T-helper 9 cell (primary cell): ENCODE measurements at places on chromosomes 13 and 19.

DNA sequence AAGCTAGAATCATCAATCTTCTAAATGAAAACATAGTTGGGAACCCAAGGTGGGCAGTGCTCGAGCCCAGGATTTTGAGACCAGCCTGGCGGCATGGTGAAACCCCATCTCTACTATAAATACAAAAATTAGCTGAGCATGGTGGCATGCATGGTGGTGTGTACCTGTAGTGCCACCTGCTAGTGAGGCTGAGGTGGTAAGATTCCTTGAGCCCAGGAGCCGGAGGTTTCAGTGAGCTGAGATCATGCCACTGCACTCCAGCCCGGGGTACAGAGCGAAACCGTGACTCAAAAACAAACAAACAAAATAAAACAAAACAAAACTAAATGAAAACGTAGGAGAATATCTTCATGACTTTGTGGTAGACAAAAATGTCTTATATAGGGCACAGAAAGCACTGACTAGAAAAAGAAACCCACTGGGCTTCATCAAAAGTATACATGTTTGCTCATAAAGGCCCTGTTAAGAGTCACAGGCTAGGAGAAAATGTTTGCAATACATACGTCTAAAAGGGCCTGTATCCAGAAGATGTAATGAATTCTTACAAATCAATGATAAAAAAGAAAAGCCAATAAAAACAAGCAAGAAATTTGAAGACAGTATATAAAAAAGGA, 353.6 kb downstream of the FGF9 start:
- DNase-seq, result no peak

DNA sequence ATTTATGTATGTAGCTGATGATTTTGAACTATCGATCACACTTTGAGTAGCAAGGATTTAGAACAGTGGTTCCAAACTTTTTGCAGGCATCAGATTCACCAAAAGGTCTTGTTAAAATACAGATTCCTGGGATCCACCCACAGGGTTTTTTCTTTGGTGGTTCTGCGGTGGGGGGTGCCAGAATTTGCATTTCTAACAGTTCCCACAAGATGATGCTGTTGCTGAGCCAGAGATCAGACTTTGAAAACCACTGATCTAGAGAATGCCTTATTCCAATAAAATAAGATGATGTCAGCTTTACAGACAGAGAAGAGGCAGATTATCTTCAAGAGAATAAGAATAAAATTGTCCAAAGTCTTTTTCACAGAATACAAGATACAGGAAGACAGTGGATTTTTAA, 80.9 kb upstream of the SHISA2 start:
- no peak for DNase-seq

GRCh38 chr13:96032717-96033116, 20.5 kb downstream of the UGGT2 start:
- DNase-seq, result no peak

- DNase-seq, result peak; percentile 6
These were observed 58.0 kb downstream of the PIBF1 start for GRCh38 chr13:72839831-72840426.

- no peak for DNase-seq
These were observed 2.9 kb downstream of the MYBPC2 start for GRCh38 chr19:50435627-50436026.

- DNase-seq, result no peak
These were observed 411.4 kb downstream of the LIG4 start for GRCh38 chr13:107803822-107804495.

GRCh38 chr19:16076958-16077611, 790 bp downstream of the TPM4 start:
- peak; percentile 15 for DNase-seq

GRCh38 chr13:99282264-99283231, 24.4 kb upstream of the GPR18 start:
- DNase-seq, result no peak

DNA sequence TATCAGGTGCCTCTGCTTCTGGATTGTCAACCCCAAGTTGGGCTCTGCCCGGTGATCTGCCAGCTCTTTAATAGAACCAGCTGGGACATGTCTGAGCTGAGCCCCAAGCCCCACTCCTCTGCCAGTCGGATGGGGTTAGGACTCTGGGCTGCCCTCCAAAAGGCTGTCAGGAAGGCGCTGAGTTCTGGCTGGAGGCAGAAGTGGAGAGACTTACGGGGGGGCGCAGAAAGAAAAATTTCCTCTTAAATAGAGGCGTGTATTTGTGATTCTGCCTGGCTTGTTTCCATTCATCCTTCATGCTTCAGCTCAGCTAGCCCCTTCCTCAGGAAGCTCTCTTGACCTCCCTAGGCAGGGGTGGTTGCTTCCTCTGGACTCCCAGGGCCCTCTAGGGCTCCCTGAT, 985 bp upstream of the KCNK6 start:
- no peak for DNase-seq

DNA sequence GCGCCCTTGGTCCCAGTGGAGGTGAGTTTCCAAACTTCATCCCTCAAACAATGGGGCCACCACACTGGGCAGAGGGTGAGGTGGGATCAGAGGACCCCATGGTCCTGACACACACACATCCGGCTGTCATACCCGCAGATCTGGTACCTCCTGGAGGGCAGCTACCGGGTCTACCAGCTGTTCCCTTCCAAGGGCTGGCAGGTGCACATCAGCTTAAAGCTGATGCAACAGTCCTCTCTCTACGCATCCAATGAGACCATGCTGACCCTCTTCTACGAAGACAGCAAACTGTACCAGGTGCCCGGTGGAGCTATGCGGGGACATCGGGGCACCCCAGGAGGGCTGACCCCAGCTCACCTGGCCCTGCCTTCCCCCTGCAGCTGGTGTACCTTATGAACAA, 14.0 kb upstream of the PSMD8 start:
- no peak for DNase-seq

- no peak for DNase-seq
These were observed 200.8 kb downstream of the RGCC start for GRCh38 chr13:41658057-41658661.

- peak; percentile 62 for DNase-seq
These were observed 30.7 kb upstream of the ZNF429 start for GRCh38 chr19:21474671-21475181.

GRCh38 chr13:32811297-32811800, 204.9 kb upstream of the KL start:
- DNase-seq, result no peak

DNA sequence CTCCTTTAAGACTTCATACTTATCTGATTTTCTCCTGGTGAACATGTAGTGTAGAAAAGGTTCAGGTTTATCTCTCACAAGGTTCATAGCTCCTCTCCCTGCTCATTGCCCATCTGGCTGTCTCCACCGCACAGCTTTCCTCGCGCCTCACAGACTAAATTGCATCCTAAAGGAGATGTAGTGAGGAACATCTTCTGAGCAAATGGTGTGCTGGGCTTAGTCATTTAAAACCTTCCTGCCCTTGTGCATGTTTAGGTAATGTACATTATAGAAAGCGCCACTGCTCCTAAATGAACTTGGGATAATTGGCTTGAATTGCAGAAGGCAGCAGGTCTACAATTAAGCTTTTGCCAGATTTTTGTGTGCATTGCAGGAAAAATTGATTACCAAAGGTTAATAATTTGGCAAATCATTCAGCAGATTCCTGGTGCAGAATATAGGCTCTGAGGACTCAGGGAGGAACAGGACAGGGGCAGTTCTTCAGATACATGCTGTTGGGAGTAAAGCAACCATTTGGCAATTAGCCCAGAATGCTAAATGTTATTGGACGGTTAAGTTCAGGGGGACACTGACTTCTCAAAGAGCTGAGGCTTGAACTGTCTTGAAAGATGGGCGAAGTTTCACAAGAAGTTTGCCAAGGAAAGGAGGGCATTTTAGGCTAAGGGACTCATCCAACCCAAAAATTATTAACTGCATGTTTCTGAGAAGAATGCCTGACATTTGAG, 108.4 kb upstream of the CLDN10 start:
- DNase-seq, result no peak

DNA sequence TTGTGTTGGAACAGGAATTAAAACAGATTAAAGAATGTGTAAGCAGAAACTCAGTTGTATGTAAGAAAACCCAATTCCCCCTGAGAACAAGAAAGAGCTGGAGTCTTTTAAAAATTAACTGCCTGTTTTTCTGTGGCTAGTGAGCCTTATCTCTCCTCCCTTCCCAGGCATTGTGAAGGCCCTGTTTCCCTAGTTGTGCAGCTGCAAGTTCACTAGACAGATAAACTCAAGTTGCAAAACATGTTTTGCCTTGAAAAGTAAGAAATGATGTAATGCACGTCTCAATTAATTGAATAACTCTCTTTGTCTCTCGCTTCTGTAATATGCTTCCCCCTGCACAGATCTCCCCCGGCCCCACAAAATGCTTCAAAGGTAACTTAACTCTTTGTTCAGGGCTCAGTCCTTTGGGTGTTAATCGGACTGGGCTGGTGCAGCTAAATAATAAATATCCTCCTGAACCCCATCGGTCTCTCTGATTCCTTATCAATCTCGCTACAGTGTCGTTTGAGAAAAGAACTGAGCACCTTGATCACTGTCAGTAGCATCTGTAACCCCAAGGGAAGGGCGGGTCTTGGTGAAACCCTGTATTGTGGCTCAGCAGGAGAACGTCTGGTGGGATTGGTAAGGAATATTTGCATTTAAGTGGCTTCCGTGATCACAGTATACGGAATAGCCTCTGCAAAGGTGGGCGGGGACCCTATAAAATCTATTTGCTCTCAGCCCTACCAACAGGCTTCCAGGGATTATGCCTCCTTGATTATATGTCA, 1.6 kb upstream of the ZNF556 start:
- DNase-seq, result no peak

GRCh38 chr13:37187621-37188020, 82.2 kb upstream of the CSNK1A1L start:
- DNase-seq, result no peak

GRCh38 chr13:48411147-48411794, 1.6 kb downstream of the LPAR6 start:
- no peak for DNase-seq

DNA sequence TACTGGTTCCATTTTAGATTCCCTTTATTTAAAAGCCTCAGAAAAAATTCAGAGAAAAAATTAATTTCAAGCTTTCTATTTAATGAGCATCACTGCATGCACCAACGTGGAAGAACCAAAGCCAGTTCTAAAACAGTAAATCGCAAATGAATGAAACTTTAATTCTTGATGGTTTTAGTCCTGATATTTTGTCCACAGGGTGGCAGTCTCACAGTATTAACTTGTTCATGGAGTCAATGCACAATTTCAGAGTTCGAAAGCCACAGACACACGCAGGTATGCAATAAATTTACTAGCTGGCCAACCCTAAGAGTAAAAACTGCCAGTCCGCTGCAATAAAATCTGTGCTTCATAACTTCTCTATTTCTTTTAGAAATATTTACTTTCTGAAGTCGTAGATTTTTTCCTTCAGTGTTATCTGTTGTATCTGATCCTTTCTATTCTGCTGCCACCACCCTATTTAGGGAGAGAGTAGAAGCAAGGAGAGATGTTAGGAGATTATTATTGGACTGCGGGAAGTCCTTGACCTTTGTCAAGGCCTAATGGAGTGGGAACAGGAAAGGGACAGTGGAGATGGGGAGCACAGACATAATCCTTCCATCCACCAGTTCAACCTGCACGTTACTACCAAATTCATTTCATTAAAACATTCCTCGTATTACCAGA, 7.0 kb upstream of the WBP4 start:
- peak; percentile 6 for DNase-seq

- no peak for DNase-seq
These were observed 17.6 kb downstream of the ZNF791 start for GRCh38 chr19:12628040-12629022.

GRCh38 chr13:71005919-71006318, 861.1 kb downstream of the DACH1 start:
- no peak for DNase-seq

DNA sequence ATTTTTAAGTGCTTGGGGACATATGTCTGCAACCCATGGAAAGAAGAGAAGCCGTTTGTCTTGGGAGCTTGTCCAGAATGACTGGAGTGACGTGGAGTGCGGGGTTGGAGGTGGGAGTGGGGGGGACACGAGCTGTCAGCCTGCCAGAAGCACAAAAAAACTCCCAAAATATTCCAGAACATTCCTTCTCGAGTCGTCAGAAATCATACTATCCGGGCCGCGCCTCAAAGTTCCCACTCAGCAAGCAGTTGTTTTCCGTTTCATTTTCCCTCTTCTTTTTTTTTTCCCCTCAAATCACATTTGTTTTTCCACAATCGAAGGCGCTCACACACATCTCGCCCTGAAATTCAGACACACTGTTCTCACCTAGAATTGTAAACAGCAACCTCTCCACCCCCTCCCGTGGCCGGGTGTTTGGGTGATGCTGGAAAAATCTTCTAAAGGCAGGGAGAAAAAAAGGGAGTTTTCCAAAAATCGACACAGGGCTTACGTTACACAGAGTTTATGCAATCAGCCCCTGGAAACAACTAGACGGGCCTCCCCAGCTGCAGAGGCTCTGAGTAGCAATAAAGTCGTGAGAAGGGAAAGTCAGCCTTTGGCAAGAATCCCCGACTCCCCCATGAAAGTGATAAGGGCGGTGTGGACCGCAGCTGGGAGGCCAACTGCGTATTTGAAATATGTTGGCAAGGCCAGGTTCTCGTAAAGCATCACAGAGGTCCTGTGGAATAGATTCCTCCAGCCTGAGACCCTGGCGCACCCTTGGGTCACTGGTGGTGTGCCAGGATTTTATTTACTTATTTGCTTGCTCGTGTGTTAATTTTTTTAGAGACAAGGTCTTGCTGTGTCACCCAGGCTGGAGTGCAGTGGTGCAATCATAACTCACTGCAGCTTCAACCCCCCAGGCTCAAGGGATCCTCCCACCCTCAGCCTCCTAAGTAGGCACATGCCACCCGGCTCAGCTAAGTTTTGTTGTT, 31.2 kb upstream of the KLF2 start:
- DNase-seq, result no peak

DNA sequence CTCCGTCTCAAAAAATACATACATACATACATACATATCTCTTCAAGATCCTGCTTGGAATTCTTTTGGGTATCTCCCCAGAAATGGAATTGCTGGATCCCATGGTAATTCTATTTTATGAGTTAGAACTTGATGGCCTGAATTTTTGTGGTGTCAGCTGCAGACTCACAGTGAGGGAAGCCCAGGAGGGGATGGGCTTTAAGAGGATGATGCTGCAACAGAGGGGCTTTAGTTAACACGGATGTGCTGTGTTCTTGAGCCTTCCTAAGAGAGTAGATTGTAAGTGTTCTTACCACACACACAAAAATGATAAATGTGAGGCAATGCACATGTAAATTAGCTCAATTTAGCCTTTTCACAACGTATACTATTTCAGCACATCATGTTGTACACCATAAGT, 31.8 kb downstream of the CACNG6 start:
- DNase-seq, result no peak

- DNase-seq, result no peak
These were observed 73.4 kb downstream of the PCDH9 start for GRCh38 chr13:67156723-67157060.
